ENCODE measurements at places on chromosomes 1 and 21. TPM values are rescaled to one million over a fixed set of nuclear protein-coding genes. Genes with fewer than 3 reads are reported as not detected.

CLCA4 gene
- 15.1 TPM for total RNA-seq

- no peak overlapping the region for H3K4me3 ChIP-seq
- DNase-seq: no peak
- no peaks in the 10 kb centered on the region for H3K36me3 ChIP-seq
- no peaks in the 10 kb centered on the region for H3K4me1 ChIP-seq
- H3K27ac ChIP-seq: no peak overlapping the region
Measured at GRCh38 chr1:154349121-154349520, 23.8 kb downstream of the ATP8B2 start.

GRCh38 chr1:168206111-168206510 is 19.7 kb upstream of the SFT2D2 start:
- no peak overlapping the region for H3K4me3 ChIP-seq
- H3K4me1 ChIP-seq: no peaks in the 10 kb centered on the region
- no peak for DNase-seq
- no peaks in the 10 kb centered on the region for H3K36me3 ChIP-seq
- H3K27ac ChIP-seq: no peak overlapping the region

- H3K27ac ChIP-seq: no peak overlapping the region
- peaks cover 14% of the 10 kb centered on the region for H3K4me1 ChIP-seq
- H3K36me3 ChIP-seq: peaks cover 18% of the 10 kb centered on the region
- DNase-seq: no peak
Measured at GRCh38 chr1:35184495-35185199, 8.3 kb downstream of the SFPQ start.

DNA sequence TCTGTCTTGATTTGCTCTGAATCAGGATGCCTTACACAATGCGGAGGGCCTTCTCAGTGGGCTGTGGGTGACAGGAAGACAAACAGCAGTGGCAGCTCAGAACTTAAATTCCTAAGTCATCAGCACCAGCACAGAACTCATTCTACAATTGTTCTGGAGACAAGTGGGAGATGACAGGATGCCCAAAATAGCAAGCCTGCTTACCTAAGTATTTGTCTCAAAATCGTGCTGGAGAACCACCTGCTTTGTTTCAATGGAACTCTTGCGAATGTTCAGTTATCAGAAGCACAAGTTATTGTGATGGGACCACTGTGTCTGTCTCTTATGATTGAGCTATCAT is 76.1 kb downstream of the VCAM1 start:
- no peaks in the 10 kb centered on the region for H3K27me3 ChIP-seq
- H3K4me3 ChIP-seq: no peak overlapping the region
- no peaks in the 10 kb centered on the region for H3K4me1 ChIP-seq
- no peaks in the 10 kb centered on the region for H3K36me3 ChIP-seq
- no peak overlapping the region for H3K27ac ChIP-seq

GRCh38 chr21:36320421-36321324 is 676 bp downstream of the MORC3 start:
- H3K4me3 ChIP-seq: peak overlapping the region; percentile 94
- no peaks in the 10 kb centered on the region for H3K4me1 ChIP-seq
- H3K27ac ChIP-seq: peak overlapping the region; percentile 99
- H3K27me3 ChIP-seq: no peaks in the 10 kb centered on the region
- DNase-seq: peak; percentile 70

DNA sequence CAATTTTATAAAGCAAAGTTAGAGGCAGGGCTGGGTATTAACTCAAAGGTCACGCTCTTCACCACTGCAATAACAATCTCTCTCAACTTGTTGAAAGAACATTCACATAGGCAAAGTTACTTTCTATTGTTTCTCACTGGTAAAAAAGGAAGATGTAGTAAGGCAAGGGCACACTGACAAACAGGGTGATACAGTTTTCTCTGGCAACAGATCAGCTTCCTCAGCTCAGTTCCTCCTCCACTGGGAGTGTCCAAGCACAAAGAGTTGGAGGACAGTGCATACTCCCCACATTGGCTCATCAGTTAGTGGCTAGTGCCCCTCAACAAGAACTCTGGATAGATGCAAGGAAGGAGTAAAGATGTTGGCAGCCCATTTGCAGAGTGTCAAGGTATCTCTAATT is 3.7 kb downstream of the PLPPR4 start:
- H3K27me3 ChIP-seq: no peaks in the 10 kb centered on the region
- H3K36me3 ChIP-seq: no peaks in the 10 kb centered on the region
- no peaks in the 10 kb centered on the region for H3K4me1 ChIP-seq
- H3K4me3 ChIP-seq: no peak overlapping the region
- DNase-seq: no peak

GSTM5 gene
- total RNA-seq: 3.6 TPM

- H3K27ac ChIP-seq: no peak overlapping the region
- H3K4me1 ChIP-seq: no peaks in the 10 kb centered on the region
- no peaks in the 10 kb centered on the region for H3K27me3 ChIP-seq
- H3K4me3 ChIP-seq: no peak overlapping the region
Measured at GRCh38 chr1:155555915-155556314, 6.7 kb downstream of the ASH1L start.

GRCh38 chr1:231327617-231328016 is 10.0 kb downstream of the EXOC8 start:
- no peaks in the 10 kb centered on the region for H3K4me1 ChIP-seq
- no peaks in the 10 kb centered on the region for H3K36me3 ChIP-seq
- H3K27me3 ChIP-seq: no peaks in the 10 kb centered on the region
- no peak overlapping the region for H3K4me3 ChIP-seq
- H3K27ac ChIP-seq: no peak overlapping the region

GRCh38 chr1:232305050-232305449 is 324.9 kb downstream of the SIPA1L2 start:
- H3K27me3 ChIP-seq: no peaks in the 10 kb centered on the region
- no peaks in the 10 kb centered on the region for H3K4me1 ChIP-seq
- no peak for DNase-seq
- no peak overlapping the region for H3K27ac ChIP-seq

GRCh38 chr1:204548265-204548664 is 32.1 kb downstream of the MDM4 start:
- no peaks in the 10 kb centered on the region for H3K36me3 ChIP-seq
- no peak for DNase-seq
- H3K27ac ChIP-seq: no peak overlapping the region
- H3K4me3 ChIP-seq: no peak overlapping the region
- no peaks in the 10 kb centered on the region for H3K27me3 ChIP-seq

DNA sequence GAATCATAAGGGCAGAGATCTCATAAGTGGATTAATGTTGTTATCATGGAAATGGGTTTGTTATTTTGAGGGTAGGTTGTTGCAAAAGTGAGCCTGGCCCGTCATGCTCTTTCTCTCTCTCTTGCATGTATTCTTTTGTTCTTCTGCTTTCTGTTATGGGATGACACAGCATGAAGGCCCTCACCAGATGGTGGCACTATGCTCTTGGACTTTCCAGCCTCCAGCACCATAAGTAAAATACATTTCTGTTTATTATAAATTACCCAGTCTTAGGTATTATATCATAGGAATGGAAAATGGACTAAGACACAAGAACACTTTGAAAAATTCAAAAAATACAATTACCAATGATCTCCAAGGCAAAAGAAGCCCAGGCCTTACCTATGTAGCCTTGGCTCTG is 676.1 kb downstream of the PTPRU start:
- no peak overlapping the region for H3K27ac ChIP-seq
- H3K36me3 ChIP-seq: no peaks in the 10 kb centered on the region
- no peak overlapping the region for H3K4me3 ChIP-seq

HSPB7 gene
- total RNA-seq: 19.0 TPM

GRCh38 chr1:40197656-40198055 is 36.5 kb downstream of the RLF start:
- H3K27ac ChIP-seq: no peak overlapping the region
- H3K36me3 ChIP-seq: no peaks in the 10 kb centered on the region
- no peaks in the 10 kb centered on the region for H3K4me1 ChIP-seq
- no peaks in the 10 kb centered on the region for H3K27me3 ChIP-seq
- H3K4me3 ChIP-seq: no peak overlapping the region
- no peak for DNase-seq

DNA sequence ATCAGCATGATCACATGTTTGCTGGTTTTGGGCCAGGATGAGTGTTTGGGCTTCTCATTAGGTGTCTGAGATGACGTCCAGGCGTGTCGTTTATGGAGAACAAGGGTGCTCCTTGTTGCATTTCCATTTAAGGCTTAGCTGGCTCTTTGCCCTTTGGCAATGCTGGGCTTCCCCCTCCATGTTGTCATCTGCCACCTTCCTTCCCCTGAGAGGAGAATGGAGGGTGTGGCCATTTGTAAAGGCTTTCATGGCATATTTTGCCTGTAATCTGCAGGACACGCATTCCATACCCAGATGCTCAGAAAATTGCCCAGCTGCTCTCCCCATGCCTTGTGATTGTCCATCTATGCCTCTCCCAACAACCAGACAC is 27.7 kb downstream of the PKP1 start:
- peaks cover 48% of the 10 kb centered on the region for H3K4me1 ChIP-seq
- no peak overlapping the region for H3K4me3 ChIP-seq

AK4 gene
- 18.2 TPM for total RNA-seq

LCE6A gene
- not detected for total RNA-seq

DNA sequence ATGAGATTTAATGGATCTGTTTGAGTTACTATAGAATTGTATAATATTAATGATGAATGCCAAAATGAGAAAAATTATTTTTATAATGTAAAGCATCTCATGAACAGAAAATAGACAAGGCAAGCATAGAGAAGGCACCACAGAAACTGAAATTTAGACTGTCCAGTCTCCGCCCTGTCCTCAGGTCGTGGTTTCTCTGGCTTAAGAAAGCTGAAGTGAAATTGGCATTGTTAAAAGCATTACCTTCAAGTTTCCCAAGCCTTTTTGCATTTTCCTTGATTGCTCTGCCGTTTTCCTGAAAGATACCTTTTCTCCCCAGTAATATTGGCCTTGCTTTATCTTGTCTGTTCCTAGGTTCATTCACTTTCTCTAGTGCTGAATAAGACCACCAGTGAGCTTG is 58.0 kb downstream of the VPS13D start:
- no peak overlapping the region for H3K27ac ChIP-seq
- no peaks in the 10 kb centered on the region for H3K36me3 ChIP-seq
- H3K4me1 ChIP-seq: no peaks in the 10 kb centered on the region

GRCh38 chr1:40539338-40539737 is 7.9 kb downstream of the ZNF684 start:
- H3K4me3 ChIP-seq: no peak overlapping the region
- no peak for DNase-seq
- no peaks in the 10 kb centered on the region for H3K4me1 ChIP-seq
- no peaks in the 10 kb centered on the region for H3K27me3 ChIP-seq

- no peaks in the 10 kb centered on the region for H3K36me3 ChIP-seq
- no peak overlapping the region for H3K4me3 ChIP-seq
- no peak overlapping the region for H3K27ac ChIP-seq
- H3K4me1 ChIP-seq: no peaks in the 10 kb centered on the region
- peaks cover 9% of the 10 kb centered on the region for H3K27me3 ChIP-seq
Measured at GRCh38 chr1:205484985-205485967, 19.2 kb upstream of the CDK18 start.

DNA sequence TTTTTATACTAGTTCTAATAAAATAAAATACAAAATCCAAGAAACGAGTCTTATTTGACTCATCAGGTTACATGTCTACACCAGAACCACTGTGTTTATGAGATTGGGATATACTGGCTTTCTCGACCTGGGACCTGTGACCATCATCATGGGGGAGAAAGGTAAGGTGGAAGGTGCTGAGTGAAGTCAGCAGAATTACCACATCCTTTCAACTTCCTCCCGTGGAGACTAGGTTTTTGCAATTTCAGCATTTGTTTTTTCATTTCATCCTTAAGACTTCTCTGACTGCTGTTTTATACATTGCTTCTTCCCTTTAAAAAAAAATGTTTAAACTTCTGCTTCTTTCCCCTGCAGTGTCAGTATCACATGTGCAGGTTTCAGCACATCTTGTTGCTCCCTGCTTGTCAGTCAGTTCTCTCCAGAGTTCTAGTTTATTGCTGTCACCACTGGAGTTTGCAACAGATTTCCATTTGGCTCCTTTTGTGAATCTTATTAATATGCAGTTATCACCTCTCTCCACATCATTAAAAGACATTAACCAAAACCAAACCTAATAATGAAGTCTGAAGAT is 60.4 kb upstream of the HAO2 start:
- DNase-seq: no peak
- H3K4me3 ChIP-seq: no peak overlapping the region
- no peaks in the 10 kb centered on the region for H3K27me3 ChIP-seq
- H3K4me1 ChIP-seq: no peaks in the 10 kb centered on the region
- H3K27ac ChIP-seq: no peak overlapping the region
- H3K36me3 ChIP-seq: no peaks in the 10 kb centered on the region

DNA sequence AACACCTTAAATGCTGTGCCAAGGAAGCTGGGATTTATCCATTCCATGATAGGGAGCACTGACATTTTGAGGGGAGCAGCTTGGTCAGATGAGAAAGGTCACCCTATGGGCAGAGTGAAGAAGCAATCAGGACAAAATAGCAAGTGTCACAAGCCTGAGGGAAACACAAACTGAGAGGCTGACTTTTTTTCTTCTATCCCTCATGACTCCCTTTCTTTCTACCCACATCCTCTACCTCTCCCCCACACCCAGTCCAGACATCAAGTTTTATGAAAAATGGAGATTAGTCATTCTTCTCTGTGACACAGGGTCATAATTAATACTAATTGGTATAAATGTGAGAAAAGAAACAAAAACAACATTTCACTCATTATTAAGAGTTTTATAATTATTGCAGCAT is 103.1 kb downstream of the SLC25A24 start:
- H3K4me3 ChIP-seq: no peak overlapping the region
- DNase-seq: no peak
- no peaks in the 10 kb centered on the region for H3K4me1 ChIP-seq
- H3K27me3 ChIP-seq: no peaks in the 10 kb centered on the region

DNA sequence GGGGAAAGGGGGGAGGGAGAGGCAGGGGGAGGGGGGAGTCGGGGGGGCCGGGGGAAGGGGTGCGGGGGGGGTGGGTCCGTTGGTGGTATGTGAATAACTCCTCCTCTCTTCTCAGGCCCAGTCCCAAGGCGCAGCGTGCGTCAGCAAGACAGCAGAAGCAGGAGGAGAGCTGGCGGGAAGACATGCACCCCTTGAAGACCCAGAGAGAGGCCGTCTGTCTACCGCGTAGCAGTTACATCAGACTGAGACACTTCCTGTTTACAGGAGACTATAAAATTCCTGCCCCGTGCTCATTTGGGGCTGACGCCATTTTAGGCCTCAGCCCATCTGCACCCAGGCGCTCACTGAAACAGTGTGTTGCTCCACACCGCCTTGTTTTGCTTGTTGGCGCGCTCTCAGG is 55.3 kb downstream of the SETD4 start:
- peak overlapping the region; percentile 25 for H3K27ac ChIP-seq
- H3K36me3 ChIP-seq: no peaks in the 10 kb centered on the region
- H3K4me1 ChIP-seq: no peaks in the 10 kb centered on the region

GRCh38 chr1:188514917-188515316 is 1686.2 kb downstream of the PLA2G4A start:
- H3K4me3 ChIP-seq: no peak overlapping the region
- no peak for DNase-seq

ADAMTS5 gene
- total RNA-seq: 34.4 TPM

ERRFI1 gene
- 207 TPM for total RNA-seq

DNA sequence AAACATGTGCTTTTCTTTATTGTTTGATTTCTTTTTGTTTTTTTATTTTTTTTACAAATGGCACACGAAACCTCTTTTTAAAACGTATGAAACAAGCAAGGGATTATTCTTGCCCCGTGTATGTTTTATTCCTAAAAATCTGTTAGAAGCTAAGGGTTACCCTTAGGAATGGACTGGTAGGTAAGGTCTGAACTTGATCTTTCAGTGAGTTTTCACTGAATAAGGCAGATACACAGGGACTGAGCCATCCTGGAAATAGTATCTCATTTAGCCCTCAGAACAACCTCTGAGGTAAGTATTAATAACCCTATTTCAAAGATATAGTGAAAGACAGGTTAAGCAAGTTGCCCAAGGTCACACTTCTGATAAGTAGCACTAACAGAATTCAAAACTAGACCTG is 6.0 kb downstream of the CD53 start:
- no peaks in the 10 kb centered on the region for H3K27me3 ChIP-seq
- no peak for DNase-seq
- no peaks in the 10 kb centered on the region for H3K4me1 ChIP-seq
- H3K4me3 ChIP-seq: no peak overlapping the region
